Breast epithelium (tissue), 4 donors: ENCODE measurements at places on chromosomes 3 and 15. TPM values are rescaled to one million over a fixed set of nuclear protein-coding genes. Genes with fewer than 3 reads are reported as not detected.

The SLC15A2 gene
- 2.2 TPM for total RNA-seq

DNA sequence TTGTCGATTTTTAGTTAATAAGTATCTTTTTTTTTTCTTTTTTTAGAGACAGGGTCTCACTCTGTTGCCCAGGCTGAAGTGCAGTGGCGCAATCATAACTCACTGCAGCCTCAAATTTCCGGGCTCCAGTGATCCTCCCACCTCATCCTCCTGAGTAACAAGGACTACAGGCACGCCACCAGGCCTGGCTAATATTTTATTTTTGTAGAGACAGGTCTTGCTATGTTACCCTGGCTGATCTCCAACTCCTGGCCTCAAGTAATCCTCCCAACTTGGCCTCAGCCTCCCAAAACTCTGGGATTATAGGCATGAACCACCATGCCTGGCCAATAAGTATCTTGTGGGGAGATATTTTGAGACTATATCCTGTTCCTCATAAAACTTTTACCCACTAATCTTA, 29.4 kb upstream of the ARID3B start:
- H3K4me1 ChIP-seq, result no peaks in the 10 kb centered on the region
- no peak overlapping the region for H3K4me3 ChIP-seq
- no peak overlapping the region for H3K27ac ChIP-seq

The ARPP21 gene
- total RNA-seq, result 0.16 TPM

The EFCAB12 gene
- 1.0 TPM for total RNA-seq

DNA sequence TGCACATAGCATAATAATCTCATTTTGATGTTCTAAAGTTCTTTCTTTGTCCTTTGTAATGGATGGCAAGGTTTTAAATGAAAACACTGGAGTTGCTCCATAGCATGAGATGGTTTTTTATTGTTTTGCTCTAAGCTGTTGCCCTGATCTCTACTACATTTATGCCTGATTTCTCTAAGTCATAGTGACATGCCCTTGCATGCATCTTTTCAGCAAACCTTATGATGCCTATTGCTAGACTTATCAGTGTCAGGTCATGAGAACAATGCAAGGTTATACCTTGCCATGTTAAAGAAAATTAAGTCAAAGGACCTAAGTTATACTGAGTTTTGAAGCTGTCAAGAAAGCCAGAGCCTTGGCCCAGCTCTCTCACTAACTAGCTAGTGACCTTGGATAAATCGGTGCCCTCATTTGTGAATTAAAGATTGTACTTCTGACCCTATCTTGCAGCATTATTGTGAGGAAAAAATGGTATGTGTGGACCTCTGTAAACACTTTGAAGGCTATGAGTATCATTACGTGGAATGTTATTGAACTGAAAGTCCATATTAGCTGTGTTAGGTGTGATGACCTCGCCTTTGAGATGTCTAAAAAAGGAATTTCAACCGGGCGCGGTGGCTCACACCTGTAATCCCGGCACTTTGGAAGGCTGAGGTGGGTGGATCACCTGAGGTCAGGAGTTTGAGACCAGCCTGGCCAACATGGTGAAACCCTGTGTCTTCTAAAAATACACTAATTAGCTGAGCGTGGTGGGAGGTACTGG, 256.4 kb upstream of the UBE2E1 start:
- no peaks in the 10 kb centered on the region for H3K4me1 ChIP-seq
- no peak overlapping the region for H3K4me3 ChIP-seq
- no peak overlapping the region for H3K27ac ChIP-seq
- no peaks in the 10 kb centered on the region for H3K27me3 ChIP-seq
- no peaks in the 10 kb centered on the region for H3K36me3 ChIP-seq
- DNase-seq, result no peak

DNA sequence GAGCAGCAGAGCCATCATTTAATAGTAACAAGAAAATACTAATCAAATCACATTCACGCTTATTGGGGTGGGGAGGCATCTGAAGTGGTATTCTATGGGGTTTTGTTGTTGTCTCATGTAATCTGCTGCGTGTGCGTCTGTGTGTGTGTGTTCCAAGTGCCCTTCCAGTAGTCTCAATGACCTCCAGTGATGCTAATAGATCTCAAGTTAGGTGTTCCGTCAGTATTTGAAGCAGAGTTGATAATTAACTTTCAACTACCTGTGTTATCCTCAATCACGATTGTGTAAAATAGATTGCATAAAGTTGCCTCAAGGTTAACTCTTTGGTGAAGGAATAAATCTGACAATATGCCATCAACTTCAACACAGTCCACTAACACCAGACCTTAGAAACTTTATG, 375.0 kb downstream of the MECOM start:
- no peak overlapping the region for H3K27ac ChIP-seq
- no peaks in the 10 kb centered on the region for H3K27me3 ChIP-seq
- no peaks in the 10 kb centered on the region for H3K36me3 ChIP-seq
- H3K4me1 ChIP-seq, result no peaks in the 10 kb centered on the region
- H3K4me3 ChIP-seq, result no peak overlapping the region
- no peak for DNase-seq

The NEK11 gene
- 18.3 TPM for total RNA-seq

DNA sequence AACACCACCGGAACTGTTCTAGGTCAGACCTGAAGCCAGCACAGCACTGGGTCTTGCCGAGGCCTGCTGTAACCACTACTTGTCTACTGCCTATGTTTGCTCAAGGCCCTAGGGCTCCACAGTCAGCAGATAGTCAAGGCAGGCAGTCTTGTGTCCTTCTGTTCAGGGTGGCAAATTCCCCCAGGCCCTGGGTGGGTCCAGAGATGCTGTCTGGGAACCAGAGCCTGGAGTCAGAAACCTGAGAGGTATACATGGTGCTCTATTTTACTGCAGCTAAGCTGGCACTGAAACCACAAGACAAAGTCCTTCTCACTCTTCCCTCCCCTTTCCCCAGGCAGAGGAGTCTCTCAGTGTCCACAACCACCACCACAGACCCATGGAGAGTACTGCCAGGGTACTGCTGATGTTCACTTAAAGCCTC, 89.9 kb downstream of the BBX start:
- H3K36me3 ChIP-seq, result no peaks in the 10 kb centered on the region
- no peaks in the 10 kb centered on the region for H3K27me3 ChIP-seq
- H3K27ac ChIP-seq, result no peak overlapping the region
- no peaks in the 10 kb centered on the region for H3K4me1 ChIP-seq
- H3K4me3 ChIP-seq, result no peak overlapping the region

- H3K27me3 ChIP-seq, result no peaks in the 10 kb centered on the region
- H3K4me3 ChIP-seq, result no peak overlapping the region
- H3K27ac ChIP-seq, result no peak overlapping the region
- no peaks in the 10 kb centered on the region for H3K36me3 ChIP-seq
Observed at GRCh38 chr15:45644437-45644836, 9.6 kb downstream of the SQOR start.

GRCh38 chr3:152295344-152295743, 26.6 kb downstream of the MBNL1 start:
- no peaks in the 10 kb centered on the region for H3K36me3 ChIP-seq
- peak overlapping the region; percentile 6 for H3K27ac ChIP-seq
- H3K4me1 ChIP-seq, result no peaks in the 10 kb centered on the region
- no peak for DNase-seq
- H3K4me3 ChIP-seq, result no peak overlapping the region

The GOLGA6L10 gene
- 0.48 TPM for total RNA-seq

The LDHAL6B gene
- not detected for total RNA-seq

GRCh38 chr3:171281256-171281992, 178.8 kb downstream of the TNIK start:
- H3K27me3 ChIP-seq, result no peaks in the 10 kb centered on the region
- DNase-seq, result no peak
- H3K4me1 ChIP-seq, result no peaks in the 10 kb centered on the region
- H3K36me3 ChIP-seq, result no peaks in the 10 kb centered on the region
- H3K27ac ChIP-seq, result no peak overlapping the region
- H3K4me3 ChIP-seq, result no peak overlapping the region

The TMEM45A gene
- total RNA-seq, result 24.5 TPM

GRCh38 chr3:109900783-109901182, 563.4 kb upstream of the DPPA4 start:
- no peaks in the 10 kb centered on the region for H3K4me1 ChIP-seq
- no peak overlapping the region for H3K4me3 ChIP-seq
- H3K36me3 ChIP-seq, result no peaks in the 10 kb centered on the region
- DNase-seq, result no peak
- H3K27me3 ChIP-seq, result no peaks in the 10 kb centered on the region
- no peak overlapping the region for H3K27ac ChIP-seq

The PLSCR2 gene
- total RNA-seq, result 2.0 TPM

DNA sequence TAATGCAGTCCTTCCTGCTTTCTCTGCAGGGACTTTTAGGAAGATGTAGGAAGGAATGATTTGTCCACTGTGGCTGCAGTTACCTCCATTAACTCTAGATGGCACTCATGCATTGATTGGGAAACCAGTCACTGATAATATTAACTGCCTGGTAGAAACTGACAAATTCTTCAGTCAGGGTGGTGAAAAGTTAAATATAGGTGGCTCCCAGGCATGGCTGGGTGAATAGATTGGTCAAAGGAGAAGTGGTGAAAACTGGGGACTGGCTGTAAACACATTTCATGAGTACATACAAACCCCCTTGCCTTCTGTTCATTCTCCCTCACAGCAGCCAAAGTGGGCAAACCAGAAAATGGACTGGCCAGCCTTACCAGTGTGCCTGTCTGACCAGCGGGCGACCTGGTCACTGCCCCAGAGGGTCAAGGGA, 333.4 kb downstream of the THSD4 start:
- no peaks in the 10 kb centered on the region for H3K4me1 ChIP-seq
- H3K27me3 ChIP-seq, result no peaks in the 10 kb centered on the region
- no peak overlapping the region for H3K4me3 ChIP-seq
- no peaks in the 10 kb centered on the region for H3K36me3 ChIP-seq
- peak overlapping the region; percentile 84 for H3K27ac ChIP-seq
- peak; percentile 50 for DNase-seq

GRCh38 chr3:158573714-158574113, 2.7 kb downstream of the MLF1 start:
- H3K36me3 ChIP-seq, result no peaks in the 10 kb centered on the region
- no peak overlapping the region for H3K4me3 ChIP-seq

The NUP210 gene
- 15.2 TPM for total RNA-seq

DNA sequence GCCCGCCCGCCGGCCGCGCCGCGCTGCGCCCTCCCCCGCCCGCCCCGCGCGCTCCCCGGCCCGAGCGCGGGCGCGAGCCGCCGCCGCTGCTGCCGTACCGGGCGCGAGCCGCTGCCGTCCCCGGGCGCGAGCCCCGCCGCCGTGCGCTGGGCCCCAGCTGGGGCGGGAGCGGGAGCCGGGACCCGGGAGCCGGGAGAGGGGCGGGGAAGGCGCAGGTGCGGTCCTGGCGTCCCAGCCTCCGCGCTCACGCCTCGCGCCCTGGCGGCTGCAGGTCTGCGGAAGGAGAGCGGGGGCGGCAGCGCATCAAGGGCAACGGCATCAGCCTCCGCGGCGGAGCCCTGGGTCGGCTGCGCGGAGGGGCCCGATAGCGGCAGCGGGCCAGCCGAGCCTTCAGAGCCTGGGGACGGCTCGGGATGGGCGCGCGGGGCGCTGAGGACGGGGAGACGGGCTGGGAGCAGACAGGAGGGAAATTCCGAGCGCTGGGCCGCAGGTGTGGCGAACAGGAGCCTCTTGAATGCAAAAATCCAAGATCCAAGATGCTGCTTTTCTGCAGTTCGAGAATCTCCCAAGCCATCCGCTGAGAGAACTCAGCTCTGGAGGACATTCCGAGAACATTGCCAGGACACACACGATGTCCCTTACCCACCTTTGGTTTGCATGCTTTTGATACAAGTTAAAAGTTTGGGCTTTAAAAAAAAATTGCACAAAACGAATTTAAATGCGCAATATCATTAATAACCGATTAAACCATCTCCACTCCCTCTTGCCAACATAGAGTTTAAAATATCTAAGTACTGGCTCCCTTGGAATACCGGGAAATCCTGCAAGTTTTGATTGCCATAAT, 251.1 kb downstream of the TJP1 start:
- H3K27ac ChIP-seq, result no peak overlapping the region
- H3K4me3 ChIP-seq, result peak overlapping the region; percentile 42
- no peaks in the 10 kb centered on the region for H3K36me3 ChIP-seq
- peaks cover 70% of the 10 kb centered on the region for H3K27me3 ChIP-seq

GRCh38 chr15:94441760-94442159, 210.4 kb downstream of the MCTP2 start:
- H3K4me1 ChIP-seq, result no peaks in the 10 kb centered on the region
- H3K27ac ChIP-seq, result no peak overlapping the region
- no peak for DNase-seq
- no peaks in the 10 kb centered on the region for H3K27me3 ChIP-seq
- no peaks in the 10 kb centered on the region for H3K36me3 ChIP-seq

The C15orf62 gene
- total RNA-seq, result 2.0 TPM

- peaks cover 3% of the 10 kb centered on the region for H3K4me1 ChIP-seq
- DNase-seq, result no peak
- H3K27me3 ChIP-seq, result no peaks in the 10 kb centered on the region
- H3K36me3 ChIP-seq, result no peaks in the 10 kb centered on the region
- H3K4me3 ChIP-seq, result no peak overlapping the region
Observed at GRCh38 chr3:72494626-72495025, 353.6 kb downstream of the SHQ1 start.

The THRB gene
- 39.2 TPM for total RNA-seq

The SLC2A2 gene
- total RNA-seq, result not detected

The MCTP2 gene
- 25.9 TPM for total RNA-seq

DNA sequence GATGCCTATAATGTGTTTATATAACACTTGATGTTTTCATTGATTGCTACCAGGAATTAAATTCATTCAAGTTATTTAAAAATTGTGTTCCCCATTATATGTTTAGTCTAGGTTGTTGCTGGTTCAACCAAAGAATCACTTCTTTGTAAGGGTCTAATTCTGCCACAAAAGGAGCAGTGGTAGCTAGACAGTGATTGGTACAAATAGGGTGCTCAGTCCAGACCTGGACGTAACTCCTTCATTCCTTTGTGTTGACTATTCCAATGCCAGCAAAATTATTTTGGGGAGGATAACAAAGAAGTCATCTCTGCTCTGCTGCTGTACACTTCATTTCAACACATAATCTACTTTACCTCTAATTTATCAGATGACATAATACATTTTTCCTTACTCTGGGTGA, 1.2 kb downstream of the CHMP2B start:
- H3K4me1 ChIP-seq, result no peaks in the 10 kb centered on the region
- no peak for DNase-seq
- no peaks in the 10 kb centered on the region for H3K36me3 ChIP-seq
- H3K27me3 ChIP-seq, result no peaks in the 10 kb centered on the region
- peak overlapping the region; percentile 99 for H3K27ac ChIP-seq

The KBTBD13 gene
- not detected for total RNA-seq

DNA sequence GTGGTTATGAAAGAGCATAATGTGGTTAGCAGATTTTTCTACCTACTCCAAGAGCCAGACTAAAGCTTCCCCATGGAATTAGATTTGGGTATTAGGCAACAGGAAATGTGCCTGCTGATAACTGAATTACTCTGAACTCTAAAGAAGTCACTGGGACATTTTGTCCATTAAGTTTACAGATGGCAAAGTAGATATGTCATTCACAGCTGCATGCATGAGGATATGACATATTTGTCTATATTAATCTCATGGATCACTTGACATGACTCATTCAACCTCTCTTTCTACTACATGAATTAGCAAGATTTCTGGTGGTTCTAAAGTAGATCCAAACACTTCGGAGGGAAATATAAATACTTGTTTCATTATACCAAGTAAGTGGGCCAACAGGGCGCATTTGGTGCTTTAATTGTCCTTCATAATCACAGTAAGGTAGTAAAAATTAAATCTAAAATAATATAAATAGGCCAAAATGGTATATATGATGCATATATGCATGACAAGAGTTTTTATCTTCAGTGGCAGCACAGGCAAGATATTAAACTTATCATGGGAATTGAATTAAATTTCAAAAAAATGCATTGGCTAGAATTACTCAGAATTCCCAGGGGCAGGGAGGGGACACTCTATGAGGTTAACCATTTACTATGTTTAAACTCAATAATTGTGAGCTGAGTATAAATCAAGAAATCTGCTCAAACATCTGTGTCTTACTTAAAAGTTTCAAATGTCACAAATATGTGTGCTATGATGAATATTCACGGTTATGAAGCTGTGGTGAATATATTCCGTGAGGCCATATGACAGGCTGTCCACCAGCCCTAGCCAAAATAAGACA, 365.3 kb upstream of the KCNMB2 start:
- H3K36me3 ChIP-seq, result no peaks in the 10 kb centered on the region
- no peak for DNase-seq
- no peak overlapping the region for H3K4me3 ChIP-seq
- H3K4me1 ChIP-seq, result no peaks in the 10 kb centered on the region
